ENCODE measurements at places on chromosomes 6 and 20.

DNA sequence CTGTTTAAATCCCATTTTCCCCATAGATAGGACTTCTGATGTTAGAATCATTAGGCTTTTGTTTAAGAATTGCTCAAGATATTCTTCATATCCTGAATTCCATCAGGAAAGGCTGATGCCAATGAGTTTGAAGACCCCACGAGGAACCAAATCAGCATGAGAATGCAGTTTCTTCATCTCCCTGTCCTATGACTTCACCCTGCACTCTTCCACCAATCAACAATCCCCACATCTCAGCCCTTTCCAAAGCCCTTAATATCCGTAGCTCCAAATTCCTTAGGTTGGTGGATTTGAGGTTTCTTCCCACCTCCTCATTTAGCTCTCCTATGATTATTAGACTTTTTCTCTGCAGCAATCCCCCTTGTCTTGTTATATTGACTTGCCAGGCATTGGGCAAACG lies 88.3 kb upstream of the PRND start:
- DNase-seq, result no peak

DNA sequence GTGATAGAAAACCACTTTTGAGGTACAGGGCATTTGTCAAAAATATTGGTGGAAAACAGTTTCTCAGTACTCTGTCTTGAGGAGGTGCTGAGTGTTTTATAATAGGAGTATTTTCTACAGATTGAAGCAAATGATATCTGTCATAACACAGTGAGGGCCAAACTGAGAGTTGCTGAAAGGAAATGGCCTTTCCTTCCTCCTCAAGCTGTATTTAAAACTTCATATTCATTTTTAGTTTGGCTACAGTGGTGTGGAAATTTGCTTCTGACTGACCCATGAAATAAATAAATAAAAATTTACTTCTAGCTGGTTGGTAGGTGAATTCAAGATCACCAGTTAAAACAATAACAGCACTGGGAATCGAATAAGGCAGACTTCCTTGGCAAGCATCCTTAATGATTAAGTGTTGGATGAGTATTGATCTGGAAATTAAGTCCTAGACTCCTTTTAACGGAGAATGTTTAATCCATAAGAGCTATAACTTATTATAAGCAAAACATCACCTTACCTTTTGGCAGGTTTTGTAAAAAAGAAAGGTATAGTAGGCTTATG lies 828.6 kb upstream of the CITED2 start:
- DNase-seq, result no peak

DNA sequence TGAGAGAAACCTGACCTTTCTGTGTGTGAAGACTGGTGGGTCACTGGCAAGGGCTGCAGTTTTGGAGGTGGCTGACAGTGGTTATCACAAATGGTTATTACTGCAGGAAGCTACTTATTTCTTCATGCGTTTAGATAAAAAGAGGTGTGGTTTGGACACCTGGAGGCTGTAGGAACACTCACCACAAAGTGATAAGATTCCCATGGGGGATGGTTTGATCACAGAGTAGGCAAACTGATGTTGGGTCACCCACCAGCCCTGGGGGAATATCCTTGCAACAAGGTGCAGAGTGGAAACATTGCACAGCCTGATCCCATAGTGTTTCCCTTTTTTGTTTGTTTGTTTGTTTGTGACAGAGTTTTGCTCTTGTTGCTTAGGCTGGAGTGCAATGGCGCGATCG lies 33.9 kb upstream of the RNGTT start:
- DNase-seq, result no peak

- DNase-seq, result no peak
Observed at GRCh38 chr6:117776441-117776840, 101.2 kb downstream of the NUS1 start.

DNA sequence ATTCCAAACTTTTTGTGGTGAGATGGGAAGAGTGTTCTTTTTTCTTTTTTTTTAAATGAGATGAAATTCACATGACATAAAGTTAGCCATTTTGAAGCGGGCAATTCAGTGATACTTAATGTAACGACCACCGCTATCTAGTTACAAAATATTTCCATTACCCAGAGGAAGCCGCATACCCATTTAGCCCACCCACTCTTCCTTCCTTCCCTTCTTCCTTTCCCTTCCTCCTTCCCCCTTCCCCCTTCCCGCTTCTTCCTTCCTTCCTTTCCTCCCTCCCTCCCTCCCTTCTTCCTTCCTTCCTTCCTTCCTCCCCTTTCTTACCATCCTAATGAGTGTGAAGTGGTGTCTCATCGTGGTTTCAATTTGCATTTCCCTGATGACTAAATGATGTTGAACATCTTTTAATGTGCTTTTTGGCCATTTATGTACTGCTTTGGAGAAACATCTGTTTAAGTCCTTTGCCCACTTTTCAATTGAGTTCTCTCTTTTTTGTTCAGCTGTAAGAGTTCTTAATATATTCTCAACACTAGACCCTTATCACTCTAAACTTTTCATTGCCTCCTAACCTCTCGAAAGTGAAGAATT lies 371.1 kb downstream of the FARS2 start:
- no peak for DNase-seq

GRCh38 chr6:155586090-155586489 lies 130.5 kb upstream of the NOX3 start:
- DNase-seq, result no peak

GRCh38 chr20:32564921-32565734 lies 20.0 kb downstream of the NOL4L start:
- no peak for DNase-seq

DNA sequence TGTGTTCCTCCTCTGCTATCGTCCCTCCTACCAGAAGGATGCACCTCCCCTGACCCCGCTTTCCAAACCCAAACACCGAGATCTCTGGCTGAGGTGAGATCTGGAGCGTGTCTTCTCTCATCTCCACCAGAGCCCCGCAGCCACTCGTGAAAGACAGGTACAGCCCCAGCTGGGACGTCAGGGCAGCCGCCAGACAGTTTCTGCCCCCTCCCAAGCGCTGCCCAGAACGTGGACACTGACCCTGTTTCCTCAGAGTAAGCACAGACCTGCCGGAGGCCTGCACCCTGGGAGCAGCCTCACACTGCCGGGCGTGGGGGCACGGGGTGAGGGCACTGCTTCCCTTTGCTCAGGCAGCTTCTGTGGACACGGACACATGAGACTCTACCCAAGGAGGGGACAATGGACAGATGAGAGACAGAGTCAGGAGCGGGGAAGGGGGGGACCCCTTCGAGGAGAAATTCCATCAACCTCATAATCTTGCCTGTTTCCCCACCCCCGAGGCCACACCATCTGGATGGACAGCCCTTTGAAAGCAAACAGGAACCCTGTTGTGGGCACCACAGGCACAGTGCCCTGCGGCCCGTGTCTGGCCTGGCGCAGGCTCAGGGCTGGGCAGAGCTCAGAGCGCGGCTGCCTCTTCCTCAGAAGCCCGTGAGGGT lies 210.6 kb downstream of the DLL1 start:
- no peak for DNase-seq

DNA sequence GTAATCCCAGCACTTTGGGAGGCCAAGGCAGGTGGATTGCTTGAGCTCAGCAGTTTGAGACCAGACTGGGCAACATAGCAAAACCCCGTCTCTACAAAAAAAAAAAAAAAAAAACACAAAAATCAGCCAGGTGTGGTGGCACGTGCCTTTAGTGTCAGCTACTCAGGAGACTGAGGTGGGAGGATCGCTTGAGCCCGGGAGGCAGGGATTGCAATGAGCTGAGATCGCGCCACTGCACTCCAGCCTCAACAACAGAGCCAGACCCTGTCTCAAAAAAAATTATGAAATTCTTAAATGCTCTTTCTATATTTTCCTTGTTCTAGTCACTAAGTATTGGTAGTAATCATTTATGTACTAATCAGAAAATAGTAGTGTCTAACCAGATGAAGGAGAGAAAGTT lies 30.6 kb downstream of the SYTL3 start:
- no peak for DNase-seq

DNA sequence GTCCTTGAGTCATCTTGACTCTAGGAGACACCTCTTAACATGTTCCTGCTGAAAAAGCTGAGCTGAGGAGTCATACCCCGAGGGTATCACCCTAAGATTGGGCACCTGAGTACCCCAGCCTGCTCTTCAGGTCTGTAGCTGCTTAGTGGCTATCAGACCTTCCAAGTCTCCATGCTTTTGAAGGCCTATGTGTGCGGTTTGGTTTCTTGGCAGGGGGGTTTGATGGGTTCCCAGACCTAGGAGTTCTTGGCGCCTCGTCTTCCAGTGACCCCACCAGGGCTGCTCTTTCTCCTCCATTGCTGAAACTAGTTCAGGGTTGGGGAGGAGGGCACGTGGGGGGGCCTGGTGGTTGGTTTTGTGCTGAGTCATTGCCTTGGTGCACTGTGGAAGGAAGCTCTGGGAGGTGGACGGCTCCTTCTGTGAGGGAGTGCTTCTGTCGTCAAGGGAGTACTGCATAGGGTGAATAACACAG lies 20.1 kb downstream of the IGF2R start:
- no peak for DNase-seq

GRCh38 chr6:157090736-157091135 lies 232.6 kb downstream of the TMEM242 start:
- DNase-seq, result no peak

DNA sequence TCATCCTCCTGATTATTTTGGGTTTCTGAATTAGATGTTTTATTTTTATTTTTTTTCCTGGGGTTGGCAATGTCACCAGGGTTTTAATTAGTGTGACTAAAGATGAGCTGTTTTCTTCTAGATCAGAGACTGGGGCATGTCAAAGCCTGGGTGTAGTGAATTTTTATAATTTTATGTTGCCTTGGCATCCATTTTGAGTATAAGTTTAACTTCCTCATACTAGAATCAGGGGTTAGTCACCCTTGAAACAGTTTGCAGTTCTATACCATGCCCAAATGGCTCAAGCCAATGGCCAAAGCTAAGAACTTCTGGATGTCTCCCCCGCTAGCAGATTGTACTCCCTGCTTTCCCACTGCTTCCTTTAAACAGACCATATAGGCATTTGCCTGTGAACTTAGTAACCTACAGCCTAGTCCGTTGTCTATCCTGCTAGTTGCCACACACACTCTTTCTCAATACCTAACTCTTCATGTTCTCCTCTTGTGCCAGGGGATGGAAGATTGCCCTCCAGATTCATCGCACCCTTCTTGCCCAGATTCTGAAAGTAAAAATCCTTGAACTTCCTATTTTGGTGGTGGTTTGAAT lies 54.5 kb downstream of the KIAA0408 start:
- no peak for DNase-seq

DNA sequence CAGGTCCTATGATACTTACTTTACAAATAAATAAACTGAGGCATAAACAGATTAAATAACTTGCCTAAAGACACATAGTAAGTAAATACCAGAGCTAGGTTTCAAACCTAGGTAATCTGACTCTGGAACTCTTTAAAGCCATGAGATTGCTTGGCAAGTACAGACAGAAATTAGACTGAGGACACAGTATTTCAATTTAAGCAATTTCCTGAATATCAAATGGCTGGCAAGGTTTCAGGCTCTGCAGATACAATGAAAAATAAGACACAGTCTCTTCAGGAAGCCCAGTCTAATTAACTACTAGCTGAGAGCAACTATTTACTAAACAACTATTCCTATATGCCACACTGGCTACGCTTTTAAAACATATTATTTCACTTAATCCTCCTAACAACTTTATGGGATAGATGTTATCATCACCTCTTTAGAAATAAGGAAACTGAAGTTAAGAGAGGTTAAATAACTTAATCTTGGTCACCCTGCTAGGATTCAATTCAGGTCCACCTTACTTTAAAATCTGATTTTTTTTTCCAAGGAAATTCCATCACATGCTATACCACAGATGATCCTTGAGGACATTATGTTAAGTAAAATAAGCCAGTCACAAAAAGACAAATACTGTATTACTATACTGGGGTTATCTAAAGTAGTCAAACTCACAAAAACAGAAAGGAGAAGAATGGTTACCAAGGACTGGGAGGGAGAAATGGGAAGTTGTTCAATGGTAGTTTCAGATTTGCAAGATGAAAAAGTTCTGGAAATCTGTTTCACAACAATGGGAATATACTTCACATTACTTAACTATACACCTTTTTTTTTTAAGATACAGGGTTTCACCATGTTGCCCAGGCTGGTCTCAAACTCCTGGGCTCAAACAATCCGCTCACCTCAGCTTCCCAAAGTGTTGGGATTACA lies 4.1 kb downstream of the TRPC4AP start:
- no peak for DNase-seq

DNA sequence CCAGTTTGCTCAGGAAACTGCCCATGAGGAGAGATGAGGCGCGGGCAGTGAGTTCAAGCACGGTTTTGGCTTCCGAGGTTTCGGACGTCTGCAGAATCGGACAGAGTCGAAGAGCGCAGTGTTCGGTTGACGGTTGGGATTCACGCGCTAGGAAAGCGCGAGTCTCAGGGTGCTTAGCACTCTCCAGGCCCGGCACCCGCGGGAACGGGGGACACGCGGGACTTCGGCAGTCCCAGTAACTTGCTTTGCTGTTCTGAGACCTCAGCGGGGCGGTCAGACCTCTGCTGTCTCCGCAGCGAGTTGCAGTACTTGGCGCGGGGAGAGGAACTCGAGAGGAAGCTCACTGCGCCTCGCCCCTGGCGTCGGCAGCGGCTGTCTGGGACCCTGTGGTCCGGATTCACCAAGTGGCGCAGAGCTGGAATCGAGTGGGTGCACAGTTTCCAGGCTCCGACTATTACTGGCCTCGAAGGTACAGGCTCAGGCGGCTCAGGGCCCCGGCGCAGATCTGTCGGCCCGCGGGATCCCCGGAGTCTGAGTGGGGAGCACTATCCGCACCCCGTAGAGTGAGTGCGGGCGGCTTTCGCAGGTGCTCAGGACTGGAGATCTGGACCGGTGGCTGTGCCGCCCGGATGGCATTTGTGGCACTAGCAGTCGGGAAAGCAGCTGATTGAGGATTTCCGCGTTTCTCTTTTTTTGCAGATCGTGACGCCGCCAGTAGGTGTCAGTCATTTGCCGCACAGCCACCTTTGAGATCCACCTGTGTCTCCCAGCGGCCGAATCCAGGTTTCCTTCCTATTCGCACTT lies at the start of gene POM121L2:
POM121L2 (minus strand) TSS at position 128 of the 804 bp plus-strand sequence; CDS start at position 25, 103 bp downstream.
- peak; percentile 48 for DNase-seq

GRCh38 chr6:102023977-102024657 lies 630.6 kb downstream of the GRIK2 start:
- DNase-seq, result no peak

GRCh38 chr6:3698021-3698420 lies 53.5 kb downstream of the PXDC1 start:
- no peak for DNase-seq

DNA sequence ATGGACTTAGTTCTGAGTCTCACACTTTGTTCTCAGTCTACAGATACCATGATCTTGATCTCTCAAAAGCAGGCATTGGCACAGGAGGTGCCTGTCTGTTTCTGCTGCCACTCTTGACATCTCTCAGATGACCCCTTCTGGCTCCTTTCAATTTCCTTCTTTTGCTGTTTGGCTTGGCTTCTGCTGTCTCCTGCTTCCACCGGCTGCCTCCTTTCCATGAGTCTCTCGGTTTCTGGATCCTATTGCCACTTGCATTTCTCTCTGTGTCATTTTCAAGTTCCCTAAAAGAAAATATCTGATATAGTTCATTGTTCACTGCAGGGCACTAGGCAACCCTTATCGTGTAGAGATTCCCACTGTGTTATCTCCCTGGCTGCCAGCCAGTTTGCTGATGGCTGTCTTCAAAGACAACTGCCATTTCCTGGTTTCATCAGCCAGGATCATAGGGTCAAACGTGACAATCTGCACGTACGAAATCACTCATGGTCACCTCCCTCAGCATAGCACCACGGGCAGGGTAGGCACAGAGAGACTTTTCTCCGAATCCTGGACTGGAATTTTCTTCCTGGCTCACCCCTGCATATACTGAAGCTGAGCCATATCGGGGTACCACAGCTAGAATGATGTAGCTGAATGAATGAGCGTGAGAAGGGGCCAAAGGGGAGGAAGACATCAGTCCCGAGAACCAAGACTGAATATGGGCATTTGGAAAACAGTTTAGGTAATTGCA lies 144.6 kb upstream of the TMEM170B start:
- DNase-seq, result no peak

GRCh38 chr20:63004607-63005364 lies 2.0 kb downstream of the BHLHE23 start:
- DNase-seq, result no peak
